ENCODE measurements at places on chromosomes 3 and 15. TPM values are rescaled to one million over a fixed set of nuclear protein-coding genes. Genes with fewer than 3 reads are reported as not detected.
A peak's percentile ranks its signal among the peaks of the same experiment; 100 is the strongest.

- DNase-seq, result no peak
- no peaks in the 10 kb centered on the region for H3K36me3 ChIP-seq
- H3K27ac ChIP-seq, result no peak overlapping the region
- peaks cover 10% of the 10 kb centered on the region for H3K4me1 ChIP-seq
- H3K4me3 ChIP-seq, result no peak overlapping the region
Observed at GRCh38 chr3:48555231-48555948, 1.2 kb downstream of the PFKFB4 start.

GRCh38 chr3:100209948-100210771 is 50.6 kb upstream of the TBC1D23 start:
- H3K27ac ChIP-seq, result no peak overlapping the region
- no peak for DNase-seq
- H3K27me3 ChIP-seq, result no peaks in the 10 kb centered on the region

DNA sequence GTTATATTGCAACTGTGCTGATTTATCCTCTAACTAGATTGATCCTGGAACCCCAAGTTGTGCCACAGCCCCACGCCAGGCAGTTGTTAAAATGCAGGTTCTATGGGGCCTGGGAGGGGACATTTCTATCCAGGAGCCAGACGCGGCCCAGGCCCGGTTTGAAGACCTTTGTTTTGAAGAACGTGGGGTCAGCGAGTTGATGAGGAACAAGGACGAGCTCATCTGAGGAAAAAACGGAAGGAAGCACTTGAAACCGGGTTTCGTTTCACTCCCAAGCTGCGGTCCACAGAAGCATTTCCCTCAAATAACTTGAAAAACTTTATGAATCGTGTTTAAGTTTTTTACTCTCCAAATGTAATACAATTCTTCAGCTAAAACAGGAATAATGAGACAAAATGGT is 76.4 kb downstream of the CHSY1 start:
- DNase-seq, result no peak
- H3K4me3 ChIP-seq, result no peak overlapping the region
- peaks cover 6% of the 10 kb centered on the region for H3K4me1 ChIP-seq
- H3K27ac ChIP-seq, result peak overlapping the region; percentile 76
- H3K27me3 ChIP-seq, result no peaks in the 10 kb centered on the region

- H3K27ac ChIP-seq, result no peak overlapping the region
- DNase-seq, result no peak
- no peaks in the 10 kb centered on the region for H3K36me3 ChIP-seq
- no peaks in the 10 kb centered on the region for H3K27me3 ChIP-seq
- no peaks in the 10 kb centered on the region for H3K4me1 ChIP-seq
Observed at GRCh38 chr15:90807074-90807785, 61.2 kb upstream of the FURIN start.

DNA sequence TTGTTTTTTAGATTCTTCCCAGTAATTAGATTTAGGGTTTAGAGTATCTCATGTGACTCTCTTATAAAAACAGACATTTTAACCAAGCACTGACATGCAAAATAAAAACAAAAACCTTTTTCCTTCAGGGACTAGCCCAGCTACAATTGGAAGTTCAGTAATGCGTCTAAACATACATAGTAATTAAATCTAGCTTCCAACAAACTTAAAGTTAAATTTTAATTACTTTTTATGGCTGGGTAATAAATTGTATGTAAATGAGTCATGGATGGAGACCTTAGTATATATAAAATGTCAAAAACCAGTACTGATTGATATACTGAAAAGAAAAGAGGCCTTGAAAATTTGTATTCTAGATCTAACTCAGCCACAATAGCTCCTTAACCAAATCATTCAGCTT is 43.6 kb upstream of the AP4E1 start:
- no peaks in the 10 kb centered on the region for H3K36me3 ChIP-seq
- H3K27me3 ChIP-seq, result no peaks in the 10 kb centered on the region
- DNase-seq, result no peak
- no peak overlapping the region for H3K27ac ChIP-seq
- no peaks in the 10 kb centered on the region for H3K4me1 ChIP-seq

The MB21D2 gene
- 6.1 TPM for total RNA-seq

The RAB5A gene
- total RNA-seq, result 49.9 TPM

The MOBP gene
- not detected for total RNA-seq

The INKA1 gene
- total RNA-seq, result 4.8 TPM

The KNSTRN gene
- total RNA-seq, result 10.7 TPM

Data from adrenal gland (tissue), 19 donors.